RWPE2 (cell line): ENCODE measurements at places on chromosomes 1 and 21.

GRCh38 chr1:82441402-82441801, 640.7 kb downstream of the ADGRL2 start:
- no peaks in the 10 kb centered on the region for H3K4me1 ChIP-seq
- H3K27me3 ChIP-seq: no peaks in the 10 kb centered on the region
- DNase-seq: no peak
- H3K27ac ChIP-seq: no peak overlapping the region
- no peak overlapping the region for H3K4me3 ChIP-seq
- H3K36me3 ChIP-seq: no peaks in the 10 kb centered on the region

DNA sequence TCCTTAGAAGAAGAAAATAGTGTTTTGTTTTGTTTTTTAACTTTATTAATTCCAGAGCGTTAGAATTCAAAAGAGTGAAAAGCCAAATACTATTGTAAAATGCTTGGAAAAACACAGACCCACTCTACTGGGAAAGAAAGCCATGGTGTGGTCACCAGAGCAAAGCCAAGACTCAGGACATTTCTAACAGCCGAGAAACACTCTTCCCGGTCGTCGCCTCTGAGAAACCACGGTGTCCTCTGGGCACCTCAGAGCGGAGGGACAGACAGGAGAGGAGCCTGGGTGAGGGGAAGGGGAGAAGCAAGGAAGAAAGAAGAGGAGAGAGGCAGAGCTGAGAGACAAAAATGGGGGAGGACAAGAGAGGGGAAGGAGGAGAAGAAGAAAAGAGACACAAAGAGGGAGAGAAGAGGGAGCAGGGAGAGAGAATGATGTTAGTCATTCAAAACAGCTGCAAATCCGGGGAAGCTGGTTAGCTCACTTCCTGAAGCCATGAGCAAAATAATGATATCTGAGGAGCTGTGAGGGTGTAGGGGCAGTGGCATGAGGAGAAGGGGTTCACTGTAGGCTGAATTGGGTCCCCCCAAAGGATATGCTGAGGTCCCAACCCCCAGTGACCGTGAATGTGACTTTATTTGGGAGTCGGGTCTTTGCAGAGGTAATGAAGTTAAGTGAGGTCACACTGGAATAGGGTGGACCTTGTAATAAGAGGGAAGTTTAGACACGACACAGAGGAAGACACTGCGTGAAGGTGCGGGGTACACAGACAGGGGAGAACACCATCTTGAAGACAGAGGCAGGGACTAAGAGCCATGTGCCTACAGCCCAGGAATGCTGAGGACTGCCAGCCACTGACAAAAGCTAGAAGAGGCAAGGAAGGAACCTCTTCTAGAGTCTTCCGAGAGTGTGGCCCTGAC, 58.2 kb upstream of the DMRTB1 start:
- H3K4me3 ChIP-seq: no peak overlapping the region
- no peak overlapping the region for H3K27ac ChIP-seq
- no peaks in the 10 kb centered on the region for H3K36me3 ChIP-seq
- H3K4me1 ChIP-seq: no peaks in the 10 kb centered on the region
- peaks cover 8% of the 10 kb centered on the region for H3K27me3 ChIP-seq

DNA sequence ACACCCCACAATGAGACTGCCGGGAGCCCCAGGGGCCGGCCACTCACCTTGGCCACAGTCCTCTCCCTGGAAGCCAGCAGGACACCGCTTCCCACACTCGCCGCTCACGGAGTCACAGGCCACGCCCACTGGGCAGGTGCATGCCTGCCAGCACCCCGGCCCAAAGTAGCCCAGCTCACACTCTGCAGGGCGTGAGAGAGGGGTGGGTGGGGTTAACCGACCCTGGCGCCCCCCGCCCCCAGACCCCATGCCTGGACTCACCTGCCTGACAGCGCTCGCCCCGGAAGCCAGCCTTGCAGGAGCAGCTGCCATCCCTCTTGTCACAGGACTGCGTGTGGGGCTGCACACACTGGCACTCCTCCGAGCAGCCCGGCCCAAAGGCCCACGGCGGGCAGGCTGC, 50.7 kb downstream of the ARHGEF16 start:
- H3K36me3 ChIP-seq: no peaks in the 10 kb centered on the region
- DNase-seq: no peak
- no peaks in the 10 kb centered on the region for H3K27me3 ChIP-seq
- no peak overlapping the region for H3K27ac ChIP-seq
- no peak overlapping the region for H3K4me3 ChIP-seq

- no peak overlapping the region for H3K4me3 ChIP-seq
- no peak overlapping the region for H3K27ac ChIP-seq
- no peaks in the 10 kb centered on the region for H3K4me1 ChIP-seq
- H3K36me3 ChIP-seq: no peaks in the 10 kb centered on the region
- DNase-seq: no peak
Measured at GRCh38 chr1:247243524-247244137, 12.2 kb upstream of the VN1R5 start.

DNA sequence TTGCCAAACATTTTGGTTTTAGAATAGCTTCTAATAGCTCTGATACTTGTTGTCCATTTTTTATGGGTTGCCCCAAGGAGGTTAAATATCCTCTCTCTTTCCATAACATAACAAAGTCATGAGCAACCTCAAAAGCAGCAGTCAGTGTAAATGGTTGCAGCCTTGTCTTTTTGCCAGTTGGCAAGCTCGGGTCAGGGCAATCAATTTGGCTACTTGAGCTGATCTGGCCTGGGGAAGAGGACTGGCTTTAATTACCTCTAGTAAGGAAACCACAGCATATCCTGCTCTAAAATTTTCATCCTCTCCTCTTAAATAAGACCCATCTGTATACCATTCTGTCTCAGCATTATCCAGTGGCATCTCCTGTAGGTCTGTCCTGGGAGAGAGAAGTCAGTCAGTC, 21.2 kb upstream of the FMO4 start:
- no peaks in the 10 kb centered on the region for H3K36me3 ChIP-seq
- H3K4me1 ChIP-seq: no peaks in the 10 kb centered on the region
- no peak overlapping the region for H3K27ac ChIP-seq

- no peaks in the 10 kb centered on the region for H3K4me1 ChIP-seq
- H3K36me3 ChIP-seq: peaks cover 18% of the 10 kb centered on the region
- no peak overlapping the region for H3K4me3 ChIP-seq
Measured at GRCh38 chr1:62467092-62467491, 30.2 kb downstream of the USP1 start.

GRCh38 chr1:235632506-235633401, 16.8 kb downstream of the GNG4 start:
- DNase-seq: no peak
- H3K27me3 ChIP-seq: no peaks in the 10 kb centered on the region
- H3K4me1 ChIP-seq: peaks cover 3% of the 10 kb centered on the region
- H3K27ac ChIP-seq: no peak overlapping the region
- H3K36me3 ChIP-seq: no peaks in the 10 kb centered on the region

DNA sequence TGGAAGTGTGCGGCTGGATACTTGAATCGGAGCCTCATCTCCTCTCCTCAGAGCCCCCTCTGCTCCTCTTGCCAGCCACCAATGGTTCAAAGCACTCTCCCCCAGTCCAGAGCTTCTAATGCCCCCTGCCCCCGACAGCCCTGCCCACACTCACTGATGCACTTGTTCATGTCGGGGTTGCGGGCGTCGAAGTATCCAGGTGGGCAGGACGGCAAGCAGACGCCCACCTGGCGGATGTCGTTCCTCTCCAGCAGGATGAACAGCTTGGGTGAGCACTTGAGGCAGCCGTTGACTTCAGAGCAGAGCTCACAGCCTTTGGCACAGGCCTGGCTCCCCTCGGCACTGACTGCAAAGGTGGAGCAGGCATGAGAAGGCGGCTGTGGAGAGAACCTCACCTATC, 18.4 kb downstream of the RSPO1 start:
- no peaks in the 10 kb centered on the region for H3K36me3 ChIP-seq
- no peaks in the 10 kb centered on the region for H3K4me1 ChIP-seq
- H3K4me3 ChIP-seq: no peak overlapping the region
- no peak overlapping the region for H3K27ac ChIP-seq
- H3K27me3 ChIP-seq: peaks cover 18% of the 10 kb centered on the region

GRCh38 chr1:78061825-78062523, 16.2 kb downstream of the GIPC2 start:
- H3K27ac ChIP-seq: no peak overlapping the region
- H3K4me1 ChIP-seq: peaks cover 3% of the 10 kb centered on the region
- H3K36me3 ChIP-seq: no peaks in the 10 kb centered on the region

- no peak overlapping the region for H3K4me3 ChIP-seq
- peaks cover 16% of the 10 kb centered on the region for H3K4me1 ChIP-seq
- no peaks in the 10 kb centered on the region for H3K27me3 ChIP-seq
Measured at GRCh38 chr1:39928809-39929587, 25.9 kb upstream of the MFSD2A start.

DNA sequence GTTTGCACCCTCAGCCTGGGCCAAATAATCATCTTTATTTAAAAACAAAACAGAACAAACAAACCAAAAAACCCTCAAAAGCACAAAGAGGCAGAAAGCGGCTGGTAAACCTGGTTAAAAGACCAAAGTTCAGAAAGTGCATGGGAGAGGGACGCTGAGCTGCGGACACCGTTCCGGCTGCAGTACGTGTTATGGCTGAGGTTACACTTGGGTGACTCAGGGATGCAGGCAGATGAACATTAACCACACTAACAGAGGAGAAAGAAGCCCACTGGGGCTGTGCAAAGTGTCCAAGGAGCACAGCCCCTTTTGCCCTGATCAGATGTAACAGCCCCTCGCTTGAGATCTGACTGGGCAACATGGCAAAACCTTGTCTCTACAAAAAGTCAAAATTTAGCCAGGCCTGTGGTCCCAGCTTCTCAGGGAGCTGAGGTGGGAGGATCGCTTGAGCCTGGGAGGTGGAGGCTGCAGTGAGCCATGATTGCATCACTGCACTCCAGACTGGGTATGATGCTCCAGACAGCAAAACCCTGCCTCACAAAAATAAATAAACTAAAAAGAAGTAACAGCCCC, 28.3 kb downstream of the GPR157 start:
- no peak overlapping the region for H3K27ac ChIP-seq
- no peaks in the 10 kb centered on the region for H3K27me3 ChIP-seq
- no peaks in the 10 kb centered on the region for H3K4me1 ChIP-seq
- no peak overlapping the region for H3K4me3 ChIP-seq

DNA sequence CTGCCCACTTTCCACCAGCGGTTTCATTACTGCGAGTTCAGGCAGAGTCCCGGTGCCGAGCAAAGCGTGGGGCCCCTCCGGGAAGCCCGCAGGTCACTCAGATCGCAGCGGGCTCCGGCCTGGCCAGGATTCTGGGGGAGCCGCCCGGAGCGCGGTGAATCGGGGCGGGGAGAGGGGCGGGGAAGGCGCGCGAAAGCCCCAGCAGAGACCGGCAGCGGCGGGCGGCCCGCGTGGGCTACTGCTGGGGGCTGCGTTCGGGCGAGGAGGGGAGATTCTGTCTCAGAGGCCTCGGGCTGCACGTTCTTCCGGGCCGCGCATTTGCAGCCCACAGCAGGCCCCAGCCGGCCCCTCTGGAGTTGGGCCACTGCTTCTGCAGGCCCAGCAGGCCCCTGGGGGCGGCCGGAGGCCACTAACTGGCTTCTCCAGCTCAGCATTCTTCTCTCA, 64.7 kb downstream of the SCCPDH start:
- no peak for DNase-seq
- no peaks in the 10 kb centered on the region for H3K36me3 ChIP-seq
- no peaks in the 10 kb centered on the region for H3K4me1 ChIP-seq
- no peak overlapping the region for H3K27ac ChIP-seq

DNA sequence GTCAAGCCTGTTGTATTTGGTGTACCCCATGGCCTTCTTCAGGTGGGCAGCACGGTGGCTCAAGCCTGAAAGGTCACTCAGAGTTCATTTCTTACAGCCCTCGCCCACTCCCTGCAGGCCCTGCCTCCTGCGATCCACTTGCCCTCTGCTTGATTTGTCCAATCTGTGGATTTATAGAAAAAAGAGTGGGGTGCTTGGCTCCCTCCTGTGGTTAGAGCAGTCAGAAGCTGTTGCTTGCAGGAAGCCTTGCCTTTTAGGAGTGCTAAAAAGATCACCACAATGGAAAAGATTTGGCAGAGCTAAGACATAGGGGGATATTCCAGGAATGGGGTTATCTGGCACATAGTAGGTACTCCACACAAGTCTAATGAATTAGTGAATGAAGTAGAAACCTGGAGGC, 108.0 kb upstream of the TRABD2B start:
- no peaks in the 10 kb centered on the region for H3K27me3 ChIP-seq
- H3K4me1 ChIP-seq: no peaks in the 10 kb centered on the region
- no peak overlapping the region for H3K27ac ChIP-seq
- no peak overlapping the region for H3K4me3 ChIP-seq

DNA sequence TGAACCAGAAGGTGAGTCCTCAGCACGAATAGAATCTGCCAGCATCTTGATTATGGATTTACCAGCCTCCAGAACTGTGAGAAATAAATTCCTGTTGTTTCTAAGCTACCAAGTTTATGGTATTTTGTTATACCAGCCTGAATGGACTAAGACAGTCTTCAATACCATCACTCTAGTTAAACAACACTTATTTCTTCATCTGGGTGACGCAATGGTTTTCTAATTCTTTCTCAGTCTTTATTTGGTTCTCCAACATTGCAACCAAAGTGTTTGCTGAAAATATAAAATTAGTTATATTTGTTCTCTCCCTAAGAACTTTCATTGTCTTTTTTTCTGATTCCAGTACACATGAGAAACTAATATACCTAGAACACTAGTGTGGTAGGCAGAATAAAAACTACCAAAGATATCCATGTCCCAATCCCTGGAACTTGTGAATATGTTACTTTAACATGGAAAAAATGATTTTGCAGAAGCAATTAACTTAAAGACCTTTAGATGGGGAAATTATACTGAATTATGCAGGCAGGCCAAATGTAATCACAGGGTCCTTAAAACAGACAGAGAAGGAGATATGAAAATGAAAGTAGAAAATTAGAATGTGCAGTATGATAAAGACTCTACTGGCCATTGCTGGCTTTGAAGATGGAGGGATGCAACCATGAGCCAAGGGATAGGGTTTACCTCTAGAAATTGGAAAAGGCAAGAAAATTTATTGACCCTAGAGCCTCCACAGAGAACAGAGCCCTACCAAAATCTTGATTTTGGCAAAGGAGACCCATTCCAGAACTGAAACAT, 1115.1 kb downstream of the PLA2G4A start:
- H3K27me3 ChIP-seq: no peaks in the 10 kb centered on the region
- H3K27ac ChIP-seq: peak overlapping the region; percentile 6
- H3K4me3 ChIP-seq: no peak overlapping the region
- no peak for DNase-seq

DNA sequence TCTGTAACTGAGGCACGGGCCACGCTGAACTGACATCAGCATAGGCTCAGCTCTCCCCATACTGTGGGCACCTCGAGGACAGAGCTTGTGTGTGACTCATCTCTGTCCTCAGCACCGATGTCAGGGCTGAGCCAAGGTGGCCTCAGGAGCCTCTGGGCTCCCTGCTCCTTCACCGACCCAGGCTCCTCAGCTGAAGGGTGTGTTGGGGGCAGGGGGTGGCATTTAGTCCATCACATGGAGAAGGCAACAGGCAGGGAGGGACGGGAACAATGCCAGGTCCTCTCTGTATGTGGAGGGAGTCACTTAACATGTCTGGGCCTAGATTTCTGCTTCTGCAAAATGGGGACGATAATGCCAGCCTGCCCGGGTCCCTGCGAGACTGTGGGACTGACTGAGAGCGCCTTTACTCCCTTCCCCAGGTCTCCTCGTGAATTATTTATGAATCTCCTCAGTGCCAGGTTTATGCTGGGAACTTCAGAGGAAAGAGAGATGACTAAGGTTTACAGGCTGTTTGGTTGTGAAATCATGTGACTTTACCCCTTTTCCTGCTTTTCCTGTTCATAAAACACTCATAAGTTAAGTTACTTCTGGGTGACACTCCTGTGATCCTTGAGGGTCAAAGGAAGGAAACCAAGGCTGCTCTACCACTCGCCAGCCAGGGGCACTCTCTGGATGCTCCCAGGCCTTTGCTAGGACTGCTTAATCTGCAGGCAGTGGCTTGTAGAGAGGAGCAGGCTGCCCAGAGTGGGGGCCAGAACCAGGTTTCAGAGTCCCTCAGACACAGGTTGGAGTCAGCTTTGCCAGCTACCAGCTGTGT, 16.2 kb downstream of the TTC39A start:
- peak overlapping the region; percentile 61 for H3K27ac ChIP-seq
- no peak for DNase-seq
- no peaks in the 10 kb centered on the region for H3K36me3 ChIP-seq
- no peak overlapping the region for H3K4me3 ChIP-seq
